ENCODE measurements at places on chromosomes 3 and 15.

- no peak for DNase-seq
Measured at GRCh38 chr3:141269961-141270360, 38.3 kb downstream of the PXYLP1 start.

- no peak for DNase-seq
Measured at GRCh38 chr3:146092230-146092629, 68.8 kb downstream of the PLOD2 start.

DNA sequence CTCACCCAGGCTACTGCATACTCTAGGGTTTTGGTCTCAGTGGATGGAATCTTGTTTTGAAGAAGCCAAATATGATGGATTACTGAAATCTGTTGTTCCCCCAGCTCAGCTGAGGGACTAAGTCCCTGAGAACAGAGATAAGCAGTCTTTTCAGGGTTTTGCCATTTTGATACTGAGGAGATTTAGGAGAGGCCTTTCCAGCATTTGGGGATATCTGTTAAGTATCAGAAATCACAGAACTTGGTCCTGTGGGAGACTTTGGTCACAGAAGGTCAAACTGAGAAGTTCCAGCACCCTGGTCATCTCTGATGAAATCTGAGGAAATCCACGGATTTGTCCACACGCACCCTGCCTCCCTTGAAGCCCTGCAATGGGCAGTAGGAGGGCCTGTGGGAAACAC lies 181.0 kb upstream of the GADL1 start:
- DNase-seq, result no peak

DNA sequence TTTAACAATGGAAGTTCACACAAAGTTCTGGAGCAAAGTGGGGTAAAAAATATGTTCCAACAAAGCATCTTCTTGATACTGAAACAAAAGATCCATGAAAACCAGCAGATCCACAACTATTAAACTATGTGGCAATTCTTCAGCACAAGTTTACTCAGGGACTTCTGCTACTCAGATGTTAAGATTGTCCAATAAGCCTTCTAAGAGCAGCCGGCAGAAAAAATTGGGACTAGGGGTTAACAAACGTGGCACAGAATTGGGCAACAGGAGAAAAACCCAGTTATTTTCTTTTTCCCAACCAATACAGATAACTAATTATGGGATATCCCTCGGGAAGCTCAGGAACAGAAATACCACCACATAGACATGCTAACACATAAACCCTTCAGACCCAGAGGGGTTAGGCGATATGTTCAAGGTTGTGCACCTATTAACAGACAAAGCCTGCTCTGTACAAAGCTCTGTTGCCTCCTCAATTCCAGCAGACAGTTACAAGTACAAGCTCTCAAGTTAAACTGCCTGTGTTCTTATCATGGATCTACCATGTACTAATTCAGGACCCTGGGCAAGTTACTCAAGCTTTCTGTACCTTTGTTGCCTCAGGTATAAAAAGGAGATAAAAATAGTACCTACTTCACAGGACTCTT lies 6.8 kb downstream of the SSR3 start:
- DNase-seq, result no peak

DNA sequence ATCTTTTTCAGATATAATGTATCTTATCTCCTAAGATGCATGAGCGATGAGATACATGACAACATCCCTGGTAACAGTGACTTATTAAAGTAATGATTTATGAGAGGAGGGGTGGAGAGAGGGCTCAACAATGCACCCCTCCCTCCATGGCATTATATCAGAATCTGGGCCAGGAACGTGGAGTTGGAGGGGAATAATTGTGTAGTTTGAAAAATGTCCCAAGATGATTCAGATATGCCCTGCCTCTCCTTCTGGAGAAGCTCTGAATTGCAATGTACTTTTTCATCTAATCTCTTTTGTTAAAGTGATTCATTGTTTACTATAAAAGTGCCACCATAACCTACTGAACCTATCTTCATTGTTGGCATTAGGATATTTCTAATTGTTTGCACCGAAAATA lies 86.5 kb downstream of the FRMD4B start:
- DNase-seq, result no peak

GRCh38 chr15:72184165-72184811 lies 13.3 kb downstream of the GRAMD2A start:
- DNase-seq, result no peak

All from anterior cingulate cortex (tissue), 58 donors.